Bronchial epithelial cell (primary cell): ENCODE measurements at places on chromosomes 3 and 15. TPM values are rescaled to one million over a fixed set of nuclear protein-coding genes. Genes with fewer than 3 reads are reported as not detected.

The SOX14 gene
- not detected in 2 replicates for total RNA-seq

The ATP2B2 gene
- not detected in 2 replicates for total RNA-seq

The PRTG gene
- total RNA-seq = under 0.01 TPM in 1 of 2 replicates, not detected in the other

The ZIC1 gene
- total RNA-seq = not detected in 2 replicates

The COL6A5 gene
- not detected in 2 replicates for total RNA-seq

The RAB6B gene
- total RNA-seq = under 0.01 and 0.13 TPM in 2 replicates

The SMCO1 gene
- not detected in 2 replicates for total RNA-seq

The MYD88 gene
- total RNA-seq = 14.7 and 21.5 TPM in 2 replicates

The GPR176 gene
- 1.9 and 3.4 TPM in 2 replicates for total RNA-seq
